ENCODE measurements at places on chromosomes 16 and 17. TPM values are rescaled to one million over a fixed set of nuclear protein-coding genes. Genes with fewer than 3 reads are reported as not detected.

SETD1A gene
- 1.3 TPM for polyA plus RNA-seq

TMUB2 gene
- polyA plus RNA-seq = 41.7 TPM

DNA sequence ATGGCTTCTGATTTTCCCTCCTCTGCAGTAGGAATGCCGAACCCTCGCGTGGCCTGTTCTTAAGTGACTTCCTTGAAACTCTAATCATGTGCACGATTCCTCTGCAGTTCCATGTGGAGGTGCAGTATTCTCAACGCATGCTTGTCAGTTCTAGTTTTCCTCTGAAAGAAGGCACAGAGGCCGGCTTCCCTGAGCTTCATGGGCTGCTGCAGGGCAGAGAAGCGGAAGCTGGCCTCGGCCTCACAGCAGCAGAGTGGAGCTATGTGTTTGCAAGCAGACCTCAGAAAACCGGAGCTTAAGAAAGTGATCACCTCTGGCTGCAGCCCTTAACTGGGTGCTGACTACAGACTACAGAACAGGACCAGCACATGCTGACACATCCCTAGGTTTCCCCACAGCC is 500.7 kb downstream of the GRIN2A start:
- DNase-seq = no peak

DNA sequence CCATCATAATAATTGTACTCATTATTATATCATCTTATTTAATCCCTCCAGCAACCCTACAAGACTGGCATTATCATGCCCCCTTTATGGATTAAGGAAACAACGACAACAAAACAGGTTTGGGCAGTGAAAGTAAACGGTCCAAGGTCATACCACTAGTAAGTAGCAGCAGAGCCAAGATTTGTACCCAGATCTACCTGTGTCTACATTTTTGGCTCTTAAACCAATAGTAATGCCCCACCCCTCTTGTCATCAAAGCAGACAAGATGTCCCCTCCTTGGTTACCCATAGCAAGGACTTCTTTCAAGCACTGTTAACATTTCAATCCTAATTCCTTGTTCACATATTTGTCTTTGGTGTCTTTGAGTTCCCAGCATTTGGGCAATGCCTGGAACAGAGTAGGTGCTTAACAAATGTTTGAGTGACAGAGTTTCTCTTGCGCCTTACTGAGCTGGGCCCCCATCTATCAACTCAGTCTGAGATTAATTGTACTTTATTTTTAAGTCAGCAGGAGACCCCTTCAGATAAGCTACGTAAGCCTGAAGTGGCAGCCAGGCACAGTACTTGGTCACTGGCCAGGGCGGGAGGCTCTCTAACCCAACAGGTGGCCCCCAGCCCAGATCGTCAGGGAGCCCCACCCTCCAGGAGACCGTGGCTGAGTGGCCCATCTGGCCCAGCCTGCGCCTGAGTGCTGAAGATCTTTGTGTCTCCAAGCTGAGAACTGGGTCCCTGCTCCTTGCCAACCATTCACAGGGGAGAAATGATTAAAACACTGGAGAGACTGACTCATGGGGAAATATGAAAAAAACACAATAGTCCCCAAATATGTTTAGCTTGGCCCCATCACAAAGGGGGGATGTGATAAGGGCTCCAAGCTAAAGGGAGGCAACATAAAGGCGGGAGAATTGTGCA is 75.8 kb downstream of the AXIN2 start:
- DNase-seq = no peak

DNA sequence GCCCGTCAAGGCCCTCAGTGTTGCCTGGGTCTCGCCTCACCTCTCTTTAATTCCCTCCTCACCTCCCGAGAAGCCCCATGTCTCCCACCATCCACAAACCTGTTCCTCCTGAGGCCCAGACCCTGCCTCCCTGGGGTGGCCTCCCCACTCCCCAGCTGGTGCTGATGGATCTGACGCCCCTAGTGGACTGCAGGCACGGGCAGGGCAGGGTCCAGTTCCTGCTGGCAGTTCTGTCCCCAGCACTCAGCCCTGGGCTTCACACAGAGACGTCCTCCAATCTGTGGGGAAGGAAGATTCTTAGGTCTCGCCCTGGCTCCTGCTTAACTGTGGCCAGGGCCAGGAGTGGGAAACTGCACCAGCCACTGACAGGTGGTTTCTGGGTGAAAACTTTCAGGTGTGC is 108.8 kb downstream of the AMFR start:
- no peak for DNase-seq

DNA sequence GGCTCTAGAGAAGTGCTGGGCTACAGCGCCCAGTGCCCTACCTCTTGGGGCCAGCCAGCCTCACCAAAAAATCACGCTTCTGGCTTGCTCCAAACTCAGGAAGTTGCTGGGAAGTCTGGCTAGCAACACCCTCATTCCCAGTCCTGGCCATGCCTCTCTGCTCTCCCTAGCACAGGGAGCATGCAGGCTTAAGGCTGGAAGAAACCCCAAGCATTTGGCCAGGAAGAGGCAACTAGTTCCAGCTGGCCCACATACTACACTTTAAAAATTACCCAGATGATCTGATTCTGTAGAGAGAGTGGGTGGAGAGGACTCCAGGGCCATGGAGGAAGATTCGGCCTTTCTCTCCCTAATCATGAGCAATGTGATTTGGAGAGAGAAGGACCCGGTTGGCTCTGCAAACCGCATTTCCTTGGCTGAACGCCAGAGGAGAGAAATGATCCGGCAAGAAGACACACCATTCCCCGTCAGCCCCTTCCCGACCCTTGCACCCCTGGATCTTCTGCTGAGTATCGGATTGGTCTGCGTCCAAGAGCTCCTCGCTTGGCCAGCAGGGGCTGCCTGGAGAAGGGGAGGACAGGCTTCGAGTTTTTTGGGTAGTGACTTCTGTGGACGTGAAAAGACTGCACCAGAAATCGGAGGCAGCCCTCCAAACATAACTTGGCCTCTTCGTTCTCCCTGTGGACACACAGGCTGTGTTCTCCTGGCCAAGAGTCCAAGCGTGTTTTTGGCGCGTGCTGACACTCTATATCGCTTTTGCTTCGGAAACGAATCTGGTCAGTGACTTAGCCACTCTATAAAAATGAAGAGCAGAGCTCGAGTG is 406.3 kb downstream of the WWOX start:
- DNase-seq = no peak

DNA sequence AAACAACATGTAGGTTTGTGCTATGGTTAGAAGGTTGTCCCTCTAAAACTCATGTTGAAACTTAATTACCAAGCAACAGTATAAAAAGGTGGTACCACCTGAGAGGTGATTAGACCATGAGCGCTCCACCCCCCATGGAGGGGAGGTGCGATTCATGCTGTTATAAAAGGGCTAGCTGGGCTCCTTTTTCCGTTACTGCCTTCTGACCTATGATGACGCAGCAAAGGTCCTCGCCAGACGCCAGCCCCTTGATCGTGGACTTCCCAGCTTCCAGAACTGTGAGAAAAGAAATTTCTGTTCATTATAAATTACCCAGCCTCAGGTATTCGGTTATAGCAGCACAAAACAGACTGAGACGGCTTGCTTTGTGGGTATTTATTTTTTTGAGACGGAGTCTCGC is 167.8 kb downstream of the SNX29 start:
- no peak for DNase-seq

GRCh38 chr16:62950351-62950750 is 914.1 kb upstream of the CDH8 start:
- DNase-seq = no peak

DNA sequence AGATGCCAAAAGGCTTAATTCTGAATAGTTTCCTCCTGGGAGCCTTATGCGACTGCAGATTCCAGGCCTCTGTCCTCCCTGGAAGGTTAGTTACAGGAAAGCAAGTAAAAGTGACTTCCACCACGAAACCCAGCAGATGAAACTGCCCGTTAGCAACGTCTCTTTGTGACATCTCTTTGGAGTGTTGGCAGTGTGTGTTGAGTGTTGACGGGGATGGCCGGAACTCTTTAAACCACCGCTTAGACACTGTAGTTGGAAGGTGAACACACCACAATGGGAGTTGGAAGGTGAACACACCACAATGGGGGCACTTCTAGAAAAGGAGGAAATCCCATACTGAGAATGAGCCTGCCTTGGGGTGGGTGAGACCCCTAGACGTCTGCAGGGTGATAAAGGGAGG is 858 bp downstream of the SKAP1 start:
- DNase-seq = no peak

GRCh38 chr16:51553314-51553713 is 402.2 kb upstream of the SALL1 start:
- no peak for DNase-seq

DNA sequence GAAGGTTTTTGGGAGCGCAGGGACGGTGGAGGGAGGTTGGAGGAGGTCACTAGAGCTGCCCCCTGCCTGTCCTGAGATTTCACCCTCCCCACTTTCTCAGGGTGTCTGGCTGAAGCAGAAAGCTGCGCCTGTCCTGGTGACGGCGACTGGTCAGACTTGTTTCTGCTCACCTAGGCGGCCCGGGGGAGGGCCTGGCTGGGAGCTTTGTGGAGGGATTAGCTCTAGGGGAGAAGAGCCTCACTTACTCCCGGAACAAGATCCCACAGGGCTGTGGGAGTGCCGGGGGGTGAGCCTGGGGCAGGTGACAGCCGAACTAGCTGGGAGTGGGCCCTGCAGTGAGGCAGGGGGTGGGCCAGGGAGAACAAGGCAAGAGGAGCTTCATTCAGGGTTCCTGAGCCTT is 11.5 kb downstream of the NHERF1 start:
- DNase-seq = no peak

Data from CD14-positive monocyte (primary cell).